Activated naive CD8-positive, alpha-beta T cell treated with anti-CD3 and anti-CD28 coated beads for 36 hours (primary cell): ENCODE measurements at places on chromosomes 11 and 22. TPM values are rescaled to one million over a fixed set of nuclear protein-coding genes. Genes with fewer than 3 reads are reported as not detected.

Gene TMEM45B
- 0.64 TPM for total RNA-seq

Gene MMP8
- not detected for total RNA-seq

Gene ASPHD2
- 14.9 TPM for total RNA-seq

Gene MSANTD4
- total RNA-seq, result 13.4 TPM

Gene TMEM132A
- 1.4 TPM for total RNA-seq

Gene C11orf16
- total RNA-seq, result not detected

Gene SLC6A5
- not detected for total RNA-seq

Gene CTSW
- total RNA-seq, result 41.5 TPM

Gene SPDYC
- total RNA-seq, result not detected

Gene LRRC10B
- not detected for total RNA-seq
